Liver (tissue), 10 donors: ENCODE measurements at places on chromosomes 5 and 9. TPM values are rescaled to one million over a fixed set of nuclear protein-coding genes. Genes with fewer than 3 reads are reported as not detected.

GRCh38 chr9:136961279-136962065 lies 9.4 kb downstream of the LCN12 start:
- no peak for DNase-seq

- peak; percentile 21 for DNase-seq
Observed at GRCh38 chr9:116437411-116438370, 249.4 kb upstream of the TRIM32 start.

The NKD2 gene
- 0.57 TPM for polyA plus RNA-seq

The SPATA31A3 gene
- not detected for polyA plus RNA-seq

- no peak for DNase-seq
Observed at GRCh38 chr9:71001780-71002386, 119.5 kb downstream of the TRPM3 start.

DNA sequence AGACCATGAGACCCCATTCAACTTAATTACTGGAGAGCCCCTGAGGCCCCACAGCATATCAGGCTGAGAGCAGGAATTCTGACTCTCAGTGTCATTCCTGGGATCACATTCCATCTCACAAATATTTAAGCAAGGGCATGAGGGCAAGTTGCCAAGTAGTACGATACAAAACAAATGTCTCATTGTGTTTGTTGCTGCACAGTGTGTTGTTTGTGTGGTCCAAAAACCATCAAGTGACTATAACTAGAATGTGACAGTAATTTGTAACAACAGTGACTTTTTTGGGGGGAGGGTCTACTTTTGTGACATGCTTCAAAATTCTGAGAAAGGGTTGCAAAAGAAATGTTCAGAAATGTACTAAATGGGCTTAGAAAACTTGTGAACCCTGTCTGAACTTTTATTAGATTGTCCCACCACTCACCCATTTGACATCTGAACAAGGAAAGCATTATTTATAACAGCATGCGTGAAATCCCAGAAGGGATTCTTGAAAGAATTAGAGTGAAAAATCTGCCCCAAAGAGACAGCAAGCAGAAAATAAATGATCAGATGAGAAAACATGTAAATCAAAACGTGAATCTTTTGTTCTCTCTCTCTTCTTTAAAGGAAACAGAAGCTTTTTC lies 347.0 kb downstream of the NTRK2 start:
- no peak for DNase-seq

GRCh38 chr5:120103495-120103894 lies 360.6 kb upstream of the PRR16 start:
- no peak for DNase-seq

GRCh38 chr5:92364986-92365550 lies 982.0 kb upstream of the ARRDC3 start:
- no peak for DNase-seq

The C5orf52 gene
- not detected for polyA plus RNA-seq

The ORM2 gene
- 5,754 TPM for polyA plus RNA-seq

The C5orf63 gene
- 6.4 TPM for polyA plus RNA-seq

The HTR4 gene
- polyA plus RNA-seq: 0.19 TPM

The SHISAL2B gene
- not detected for polyA plus RNA-seq

DNA sequence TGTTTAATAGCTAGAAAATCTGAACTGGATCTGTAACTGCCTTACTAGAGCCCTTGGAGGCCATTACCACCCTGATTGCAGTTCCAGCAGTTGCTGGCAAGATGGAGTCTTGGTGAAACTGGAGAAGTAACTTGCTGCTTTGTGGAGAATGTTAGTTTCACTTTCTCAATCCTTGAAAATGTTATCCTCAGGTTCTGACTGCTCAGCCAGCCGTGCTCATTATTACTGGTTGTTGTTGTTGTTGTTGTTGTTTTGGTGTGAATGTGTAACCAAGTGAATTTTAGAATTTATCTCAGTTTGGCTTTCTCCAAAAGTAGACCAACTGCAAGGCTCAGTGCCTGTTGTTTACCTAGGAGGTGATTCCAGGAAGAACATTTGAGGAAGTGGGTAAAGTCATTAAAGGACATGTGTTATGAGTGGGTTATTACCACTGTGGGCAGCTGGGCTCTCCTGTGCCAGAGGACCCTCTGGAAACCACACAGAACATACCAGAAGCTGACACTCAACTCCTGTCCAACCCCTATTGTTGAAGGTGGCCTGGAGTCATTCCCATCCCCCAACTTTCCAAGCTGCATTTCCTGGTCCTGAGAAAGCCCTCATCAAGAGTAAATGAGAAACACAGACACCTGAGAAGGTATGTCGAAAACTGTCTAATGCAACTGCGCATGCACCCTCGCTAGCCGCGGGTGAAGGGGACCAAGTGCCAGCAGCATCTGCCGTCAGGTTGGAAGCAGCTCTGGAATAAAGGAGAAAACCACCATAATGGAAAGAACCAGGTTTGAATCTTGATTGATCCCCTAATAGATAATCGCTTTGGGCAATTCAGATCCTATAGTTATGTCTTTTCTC lies 111.6 kb downstream of the CMYA5 start:
- no peak for DNase-seq

DNA sequence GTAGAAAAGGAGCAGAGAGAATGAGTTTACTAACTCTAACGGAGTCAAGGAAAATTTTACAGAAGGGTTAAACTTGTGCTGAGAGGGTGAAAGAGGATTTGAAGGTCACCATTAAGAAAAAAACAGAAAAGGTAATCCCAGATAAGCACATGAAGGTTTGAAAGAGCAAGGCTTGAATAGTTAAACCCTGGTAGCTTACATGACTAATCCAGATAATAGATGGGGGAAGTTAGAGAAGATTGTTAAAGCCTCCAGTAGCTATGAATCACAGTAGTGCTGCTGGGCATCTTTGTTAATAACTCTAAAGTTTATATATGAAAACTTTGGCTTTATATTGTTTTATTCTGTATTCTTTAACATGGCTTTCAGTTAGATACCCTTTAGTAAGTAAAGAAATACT lies 354.5 kb upstream of the FTMT start:
- DNase-seq: no peak

The COL15A1 gene
- polyA plus RNA-seq: 0.10 TPM

The LTC4S gene
- 3.3 TPM for polyA plus RNA-seq

GRCh38 chr9:22052376-22052945 lies 43.4 kb upstream of the CDKN2B start:
- no peak for DNase-seq

- DNase-seq: no peak
Observed at GRCh38 chr5:169182797-169183196, 118.1 kb downstream of the SLIT3 start.

DNA sequence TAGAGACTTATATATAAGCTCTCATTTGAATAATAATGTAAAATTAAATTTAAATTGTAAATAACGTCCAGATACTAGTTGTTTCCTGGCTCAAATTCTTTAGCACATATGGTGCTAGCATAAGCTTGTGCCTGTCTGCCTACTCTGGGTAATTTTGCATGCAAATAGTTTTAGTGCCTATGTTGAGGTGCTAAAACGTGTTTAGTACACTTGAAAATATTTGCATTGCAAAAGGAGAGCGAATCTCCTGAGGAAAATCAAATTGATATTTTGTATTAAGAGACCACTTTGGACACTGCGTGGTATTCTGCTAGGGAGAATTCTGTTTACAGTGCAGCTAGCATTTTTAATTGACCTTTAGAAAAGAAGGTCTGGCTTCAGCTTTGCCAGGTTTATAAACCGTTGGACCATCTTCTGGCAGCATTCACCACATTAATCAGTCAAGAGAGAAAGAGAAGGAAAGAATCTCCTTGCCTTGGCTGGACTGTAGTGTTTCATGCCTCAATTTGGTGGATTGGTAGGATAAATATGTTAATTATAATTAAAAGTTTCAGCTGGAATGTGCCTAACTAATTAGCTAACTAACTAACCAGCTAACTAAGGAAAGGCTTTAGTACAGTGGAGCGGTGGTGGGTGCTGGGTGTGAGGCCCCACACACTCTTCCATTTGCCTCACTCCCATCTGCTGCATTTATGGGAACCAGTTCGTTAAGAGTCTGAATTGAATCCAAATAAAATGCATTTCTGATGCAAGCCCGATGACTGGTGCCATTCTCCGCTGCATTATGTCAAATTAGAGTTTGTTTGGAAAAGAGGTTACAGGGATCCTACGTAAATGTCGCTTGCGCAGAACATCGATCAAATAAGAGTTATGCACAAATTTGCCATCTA lies 150.1 kb upstream of the MPDZ start:
- no peak for DNase-seq

DNA sequence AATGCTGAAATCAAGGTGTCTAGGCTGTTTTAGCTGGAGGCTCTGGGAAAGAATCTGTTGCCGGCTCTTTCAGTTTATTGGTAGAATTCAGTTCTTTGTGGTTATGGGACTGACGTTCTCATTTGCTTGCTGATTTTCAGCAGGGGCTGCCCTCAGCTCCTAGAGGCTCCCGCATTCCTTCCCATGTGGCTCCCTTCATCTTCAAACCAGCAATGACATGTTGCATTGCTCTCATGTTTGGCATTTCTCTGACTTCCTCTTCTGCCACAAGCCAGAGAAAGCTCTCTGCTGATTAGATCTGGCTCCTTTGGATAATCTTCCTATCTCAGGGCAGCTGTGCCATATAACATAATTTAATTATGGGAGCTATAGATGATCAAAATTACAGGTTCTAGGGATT lies 360.3 kb downstream of the LRRC70 start:
- DNase-seq: no peak

DNA sequence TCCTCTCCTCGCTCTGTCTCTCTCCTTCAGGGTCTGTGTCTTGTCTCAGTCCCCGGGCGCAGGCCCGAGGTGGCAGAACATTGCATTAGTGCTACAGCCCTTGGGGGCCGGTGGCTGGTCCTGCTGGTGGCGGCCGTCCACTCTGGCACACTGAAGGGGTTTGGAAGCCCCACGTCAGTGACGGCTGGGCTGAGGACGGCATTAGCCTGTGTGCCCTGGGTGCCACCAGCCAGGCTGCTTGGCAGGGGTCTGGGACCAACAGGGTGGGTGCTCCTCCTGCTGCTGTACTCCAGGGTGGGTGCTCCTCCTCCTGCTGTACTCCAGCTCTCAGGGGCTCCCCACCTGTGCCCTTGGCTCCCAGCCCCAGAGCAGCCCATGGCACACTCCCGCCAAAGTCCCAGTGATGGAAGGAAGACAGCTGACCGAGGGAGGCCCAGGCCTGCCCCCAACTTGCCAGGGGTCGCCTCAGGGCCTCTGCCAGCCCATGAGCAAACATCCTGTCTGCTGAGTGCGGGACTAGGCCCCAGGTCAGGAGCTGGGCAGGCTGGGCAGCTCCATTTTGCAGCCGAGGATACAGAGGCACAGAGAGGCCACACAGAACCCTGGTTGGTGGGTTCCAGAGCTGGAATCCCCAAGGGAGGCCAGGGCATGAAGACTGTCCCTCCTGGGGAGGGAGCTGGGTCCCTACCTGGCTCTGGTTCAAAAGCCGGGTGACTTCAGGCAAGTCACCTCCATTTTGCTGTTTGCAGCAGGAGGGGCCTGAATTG lies 27.3 kb downstream of the SARDH start:
- no peak for DNase-seq

DNA sequence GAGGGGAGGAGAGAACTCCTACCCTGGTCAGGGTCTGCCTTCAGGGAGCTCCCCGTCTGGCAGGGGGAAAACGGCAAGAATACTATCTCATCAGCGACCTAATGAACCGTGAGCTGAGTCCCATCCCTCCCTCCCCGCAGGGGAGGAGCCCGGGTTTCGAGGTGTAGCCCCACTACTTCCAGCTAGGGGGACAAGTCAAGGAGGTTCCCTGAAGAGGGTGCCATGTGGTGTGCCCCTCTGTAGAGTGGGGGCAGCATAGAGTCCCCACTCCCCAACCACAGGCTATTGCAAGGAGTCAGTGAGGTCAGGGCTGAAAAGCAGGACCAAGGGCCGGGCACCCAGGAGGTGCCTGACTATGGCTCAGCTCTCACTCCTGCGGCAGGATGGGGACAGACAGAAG lies 50.9 kb upstream of the RXRA start:
- no peak for DNase-seq

DNA sequence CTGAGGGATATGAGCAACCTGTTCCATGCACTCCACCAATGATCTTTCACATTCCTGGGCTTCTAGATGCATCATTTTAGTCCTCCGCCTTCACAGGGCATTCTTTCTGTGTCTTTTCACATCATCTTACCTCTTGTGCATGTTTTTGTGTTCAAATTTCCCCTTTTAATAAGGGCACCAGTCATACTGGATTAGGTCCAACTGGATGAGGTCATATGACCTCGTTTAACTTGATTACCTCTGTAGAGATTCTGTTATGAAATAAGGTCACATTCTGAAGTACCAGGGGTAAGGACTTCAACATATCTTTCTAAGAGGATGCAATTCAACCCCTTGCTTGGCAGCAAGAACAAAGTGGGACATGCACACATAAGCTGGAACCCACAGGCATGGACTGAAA lies 335.3 kb upstream of the TLE4 start:
- no peak for DNase-seq

The LSM11 gene
- 0.51 TPM for polyA plus RNA-seq
